ENCODE measurements at places on chromosomes 16 and 17.

DNA sequence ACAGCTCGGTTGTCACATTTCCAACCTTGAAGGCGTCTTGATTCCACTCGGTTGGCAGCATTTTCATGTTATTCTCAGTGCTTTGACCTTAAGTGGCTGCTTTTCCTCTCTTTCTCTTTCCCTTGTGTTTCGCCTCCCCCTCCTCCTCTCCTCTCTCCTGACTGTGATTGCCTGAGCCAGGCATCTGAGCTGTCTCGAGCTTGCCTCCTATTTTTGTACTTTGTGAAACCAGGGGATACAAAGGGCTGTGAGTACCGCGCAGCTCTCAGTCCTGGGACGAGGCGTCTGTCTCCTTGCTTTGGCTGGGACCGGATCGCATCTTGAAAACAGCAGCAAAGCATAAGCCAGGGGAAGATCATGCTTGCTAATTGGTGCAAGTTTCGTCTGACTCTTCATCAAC, 48.8 kb upstream of the SDK2 start:
- DNase-seq = no peak

DNA sequence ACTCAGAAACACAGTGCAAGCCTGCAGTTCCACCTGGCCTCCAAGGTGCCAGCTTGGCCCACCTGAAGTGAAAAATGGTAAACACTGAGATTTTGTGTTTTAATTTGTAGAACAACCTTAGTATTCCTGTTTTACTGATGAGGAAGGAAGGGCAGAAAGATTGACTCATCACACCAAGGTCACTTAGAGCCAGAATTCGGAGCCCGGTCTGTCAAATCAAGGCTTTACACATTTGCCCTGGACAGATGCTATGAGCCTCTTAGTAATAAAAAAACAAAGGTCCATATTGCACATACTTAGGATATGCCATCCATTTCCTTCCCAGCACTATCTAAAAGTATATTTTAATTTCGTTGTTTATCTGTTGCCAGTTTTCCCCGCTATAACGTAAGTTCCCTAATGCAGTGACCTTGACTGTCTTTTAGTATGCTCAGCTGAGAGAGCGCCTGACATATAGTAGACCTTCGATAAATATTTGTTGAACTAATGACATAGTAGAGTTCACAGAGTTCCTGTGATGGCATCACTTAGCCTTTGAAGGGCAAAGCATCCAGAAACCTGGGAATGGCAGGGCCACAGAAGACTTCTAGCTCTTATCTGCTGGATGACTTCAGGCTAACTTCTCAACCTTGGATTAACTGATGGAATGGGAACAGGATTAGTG, 7.2 kb upstream of the TBKBP1 start:
- DNase-seq = no peak

DNA sequence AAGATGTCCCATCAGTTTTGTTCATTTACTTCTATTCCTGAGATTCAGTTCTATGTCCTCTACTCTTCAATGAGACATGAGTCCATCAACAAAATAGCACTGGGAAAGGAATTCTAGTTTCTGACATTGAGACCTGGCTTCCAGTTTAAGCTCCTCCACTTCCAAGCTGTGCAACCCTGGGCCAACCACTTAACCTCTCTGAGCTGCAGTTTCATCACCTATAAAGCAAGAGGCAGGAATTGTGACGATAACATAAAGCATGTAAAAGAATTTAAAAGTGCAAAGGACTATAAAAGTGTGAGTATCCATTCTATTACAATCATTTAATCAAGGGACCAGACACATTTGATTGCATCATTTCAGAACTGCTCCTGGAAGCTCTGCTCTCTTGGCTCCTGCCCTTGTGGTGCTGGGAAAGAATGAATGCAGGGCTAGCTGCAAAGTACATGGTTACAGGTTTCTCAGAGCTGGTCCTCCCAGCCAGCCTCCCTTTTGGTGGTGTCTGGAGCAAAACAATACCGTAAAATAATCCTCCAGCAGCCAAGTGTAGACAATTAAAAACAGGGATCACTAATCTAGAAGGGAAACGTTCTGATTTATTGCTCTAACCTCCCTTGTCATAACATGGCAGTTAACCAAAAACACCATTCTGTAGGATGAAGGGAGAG, 113.9 kb downstream of the VPS53 start:
- DNase-seq = no peak

DNA sequence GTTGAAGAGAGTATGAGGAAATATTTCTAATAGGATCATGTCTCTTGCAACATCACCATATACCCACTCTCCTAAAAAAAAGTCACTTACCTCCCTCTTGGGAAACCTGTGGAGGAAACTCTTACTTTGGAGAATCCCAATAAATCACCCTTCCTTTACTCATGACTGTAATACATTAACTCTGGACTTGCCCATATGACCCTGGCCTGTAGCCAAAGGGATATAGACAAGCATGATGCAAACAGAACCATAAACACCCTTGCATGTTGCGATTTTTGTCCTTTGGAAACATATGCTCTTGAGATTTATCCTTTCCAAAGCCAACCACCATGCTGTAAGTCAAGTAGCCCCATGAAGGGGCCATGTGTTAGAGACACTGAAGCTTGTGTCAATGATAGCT, 19.5 kb downstream of the CDH11 start:
- DNase-seq = no peak

- DNase-seq = no peak
Observed at GRCh38 chr17:28343491-28343932, 8.0 kb downstream of the TNFAIP1 start.

DNA sequence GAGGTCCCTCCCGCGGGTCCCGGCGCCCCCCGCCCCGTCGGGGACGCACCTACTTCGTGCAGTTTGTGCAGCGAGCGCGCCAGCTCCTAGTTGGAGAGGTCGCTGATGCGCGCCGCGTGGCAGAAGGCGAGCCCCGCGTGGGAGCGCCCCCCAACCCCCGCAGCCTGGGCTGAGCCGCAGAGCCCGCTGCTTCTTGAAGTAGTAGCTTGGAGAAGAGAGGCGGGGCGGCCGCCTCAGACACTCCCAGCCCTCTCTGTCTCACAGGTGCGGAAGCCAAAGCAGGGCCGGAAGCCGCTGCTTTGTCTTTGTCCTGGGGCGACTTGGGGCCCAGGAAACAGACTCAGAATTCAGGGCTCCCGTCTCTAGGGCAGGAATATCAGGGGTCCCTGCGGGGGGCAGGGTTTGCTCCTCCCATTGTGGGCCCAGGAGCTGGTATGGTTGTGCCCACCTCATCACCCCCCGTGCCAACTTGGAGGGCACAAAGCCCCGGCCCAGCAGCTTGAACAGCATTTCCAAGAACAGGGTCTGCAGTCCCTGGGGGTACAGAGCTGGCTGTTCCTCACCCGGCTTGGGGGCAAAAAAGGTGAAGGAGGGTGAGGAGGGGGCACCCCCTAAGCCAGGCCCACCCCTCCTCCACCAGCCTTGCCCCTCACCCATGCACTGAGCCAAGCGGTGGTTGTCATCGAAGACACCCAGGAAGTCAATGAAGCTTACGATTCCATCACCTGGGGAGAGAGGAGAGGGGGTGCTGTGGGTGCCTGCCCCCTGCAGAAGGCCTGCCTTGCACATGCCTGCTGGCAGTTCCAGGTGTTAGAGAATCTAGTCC, 13.5 kb downstream of the SPATA32 start:
- DNase-seq = peak; percentile 75

- DNase-seq = peak; percentile 42
Observed at GRCh38 chr16:56513972-56514371, 5.9 kb downstream of the BBS2 start.

DNA sequence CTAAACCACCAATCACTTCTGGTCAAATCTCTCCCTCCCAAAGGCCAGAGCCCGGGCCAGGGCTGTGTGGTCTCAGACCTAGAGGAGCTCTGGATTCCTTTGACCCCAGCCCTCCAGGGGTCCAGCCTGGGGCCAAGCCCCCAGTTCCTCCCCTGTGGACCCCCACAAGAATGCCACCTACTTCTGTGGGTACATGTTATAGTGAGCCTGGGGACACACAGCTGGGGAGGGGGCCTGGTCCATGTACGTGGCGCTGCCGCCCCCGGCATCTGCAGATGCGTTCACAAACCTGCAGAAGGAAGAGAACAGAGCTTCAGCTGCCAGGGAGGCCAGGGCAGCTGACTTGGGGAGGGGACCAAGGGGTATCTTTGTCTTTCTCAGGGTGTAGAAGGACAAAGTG, 7.9 kb upstream of the GHDC start:
- no peak for DNase-seq

- no peak for DNase-seq
Observed at GRCh38 chr16:3241761-3242160, 6.8 kb upstream of the ZNF200 start.

DNA sequence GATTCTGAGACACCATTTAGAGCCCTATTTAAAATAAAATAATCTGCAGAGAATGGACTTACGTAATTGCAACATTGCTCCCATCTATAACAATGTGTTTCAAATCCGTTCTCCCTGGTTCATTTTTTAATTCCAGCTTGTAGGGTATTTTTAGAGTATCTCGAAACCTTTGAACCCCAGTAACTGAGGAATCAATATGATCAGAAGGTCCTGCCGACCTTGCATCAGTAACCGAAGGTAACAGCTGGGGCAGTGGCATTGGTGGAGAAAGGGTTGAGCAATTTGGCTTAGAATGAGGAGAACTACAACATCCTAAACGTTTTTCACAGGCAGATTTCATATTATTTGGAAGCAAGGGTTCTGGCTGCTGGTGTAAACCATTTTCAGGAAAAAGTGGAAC, 49.3 kb downstream of the N4BP1 start:
- no peak for DNase-seq

DNA sequence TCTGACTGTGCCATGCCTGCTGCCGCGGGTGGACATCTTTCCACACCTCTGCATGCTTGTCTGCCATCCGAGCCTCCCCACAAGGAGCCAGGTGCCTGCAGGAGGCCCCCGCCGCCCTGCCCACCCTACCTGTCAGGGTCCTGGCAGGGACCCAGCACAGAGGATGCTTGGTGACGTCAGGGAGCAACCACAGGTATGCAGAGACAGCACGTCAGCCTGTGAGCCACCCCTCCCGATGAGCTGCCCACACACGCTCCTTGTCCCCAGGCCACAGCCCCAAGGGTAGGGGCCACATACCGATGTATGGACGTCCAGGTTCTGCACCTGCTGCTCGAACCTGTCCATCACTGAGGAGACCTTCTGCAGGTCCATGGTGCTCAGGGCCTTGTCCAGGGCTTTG, 10.6 kb downstream of the CHMP1A start:
- no peak for DNase-seq

GRCh38 chr17:37543637-37544052, 54.0 kb downstream of the DUSP14 start:
- DNase-seq = no peak

DNA sequence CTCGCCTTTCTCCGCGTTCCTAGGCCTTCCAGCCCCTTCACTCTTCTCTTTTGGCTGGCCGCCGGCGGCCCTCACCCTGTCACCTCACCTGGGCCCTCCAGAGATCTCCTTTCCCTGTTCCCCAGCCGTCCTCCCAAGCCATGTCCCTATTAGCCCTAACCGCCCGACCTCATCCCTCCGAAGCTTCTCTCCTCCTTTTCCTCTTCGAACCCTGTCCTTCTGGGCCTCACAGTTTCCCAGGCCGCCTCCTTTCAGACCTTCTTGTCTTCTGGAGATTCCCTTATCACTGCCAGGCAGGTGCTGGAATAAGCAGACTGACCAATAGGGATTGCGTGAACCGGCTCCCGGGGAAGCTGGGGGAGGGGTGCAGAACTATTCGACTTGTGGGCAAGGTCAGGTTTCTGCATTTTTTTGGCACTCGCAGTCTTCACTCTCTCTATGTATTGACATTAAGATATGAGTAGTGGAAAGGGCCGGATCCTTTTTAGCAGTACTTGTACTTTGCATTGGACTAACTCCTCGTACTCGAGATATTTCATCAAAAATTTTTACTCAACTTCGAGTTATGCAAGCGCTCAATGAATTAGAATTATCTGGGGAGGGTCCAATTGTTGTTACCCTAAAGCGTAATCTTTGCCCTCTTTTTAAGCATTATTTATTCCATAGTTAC, 690 bp downstream of the RHOT1 start:
- peak; percentile 29 for DNase-seq

- no peak for DNase-seq
Observed at GRCh38 chr17:56886288-56886731, 27.5 kb downstream of the TRIM25 start.

GRCh38 chr16:5560084-5560483, 462.5 kb upstream of the EEF2KMT start:
- DNase-seq = peak; percentile 19

DNA sequence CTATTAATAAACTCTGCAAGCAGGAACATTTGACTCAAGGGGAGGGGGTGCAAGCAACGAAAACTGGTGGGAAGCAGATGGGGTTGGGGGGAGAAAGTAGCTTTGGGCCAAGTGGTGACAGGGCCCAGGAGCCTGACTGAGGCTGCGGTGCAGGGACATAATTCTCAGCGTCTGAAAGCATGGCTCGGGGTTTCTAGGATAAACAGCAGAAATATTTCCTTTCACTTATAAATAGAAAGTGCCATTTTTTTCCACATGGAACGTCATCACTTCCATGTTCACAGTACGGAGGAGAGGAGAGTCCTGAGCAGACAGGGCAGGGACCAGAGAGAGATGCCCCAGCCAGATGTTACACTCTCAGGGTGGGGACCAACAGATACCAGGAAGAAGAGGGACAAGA, 197.1 kb downstream of the ZFHX3 start:
- no peak for DNase-seq

GRCh38 chr17:62895320-62896301, 70.4 kb upstream of the TANC2 start:
- no peak for DNase-seq

DNA sequence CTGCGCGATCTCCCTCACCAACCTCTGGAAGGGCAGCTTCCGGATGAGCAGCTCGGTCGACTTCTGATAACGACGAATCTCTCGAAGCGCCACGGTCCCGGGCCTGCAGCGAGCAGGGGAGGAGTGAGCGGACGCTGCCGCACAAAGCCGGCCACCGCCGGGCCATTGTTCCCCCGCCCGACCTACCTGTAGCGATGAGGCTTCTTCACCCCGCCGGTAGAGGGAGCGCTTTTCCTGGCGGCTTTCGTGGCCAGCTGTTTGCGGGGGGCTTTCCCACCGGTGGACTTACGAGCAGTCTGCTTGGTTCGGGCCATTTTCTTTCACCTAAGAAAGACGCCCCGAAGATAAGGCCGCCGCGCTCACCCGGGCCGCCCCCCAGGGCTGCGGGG, 5.8 kb upstream of the UNK start:
- DNase-seq = peak; percentile 78

DNA sequence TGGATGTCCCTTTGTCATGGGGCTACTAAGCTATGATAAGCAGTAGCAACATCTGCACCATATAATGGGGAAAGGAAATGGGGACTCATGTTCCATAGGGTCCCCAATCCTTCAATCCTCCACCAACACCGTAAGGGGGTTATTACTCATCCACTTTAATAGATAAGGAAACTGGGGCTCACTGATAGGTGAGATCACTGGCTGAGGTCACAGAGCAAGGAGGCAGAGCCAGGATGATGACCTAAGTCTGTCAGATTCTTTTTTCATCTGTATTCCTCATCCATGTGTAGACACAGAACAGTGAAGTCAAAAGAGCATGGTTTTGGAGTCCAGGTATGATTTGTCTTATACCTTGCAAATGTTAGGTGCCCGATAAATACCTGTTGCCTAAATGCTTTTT, 10.5 kb upstream of the ADAMTS18 start:
- DNase-seq = no peak

GRCh38 chr16:89031715-89032659, 55.0 kb upstream of the CBFA2T3 start:
- DNase-seq = peak; percentile 74

GRCh38 chr16:50260206-50261159, 5.9 kb upstream of the ADCY7 start:
- DNase-seq = no peak

Data from activated CD4-positive, alpha-beta T cell treated with anti-CD3 and anti-CD28 coated beads, Interleukin-2, Interleukin-4, amounts not matched to agents 100 ng/mL and 50 ng/mL, durations not matched to agents 16 hours and 8 hours (primary cell).